ENCODE measurements at places on chromosomes 7 and 10.
A peak's percentile ranks its signal among the peaks of the same experiment; 100 is the strongest.

DNA sequence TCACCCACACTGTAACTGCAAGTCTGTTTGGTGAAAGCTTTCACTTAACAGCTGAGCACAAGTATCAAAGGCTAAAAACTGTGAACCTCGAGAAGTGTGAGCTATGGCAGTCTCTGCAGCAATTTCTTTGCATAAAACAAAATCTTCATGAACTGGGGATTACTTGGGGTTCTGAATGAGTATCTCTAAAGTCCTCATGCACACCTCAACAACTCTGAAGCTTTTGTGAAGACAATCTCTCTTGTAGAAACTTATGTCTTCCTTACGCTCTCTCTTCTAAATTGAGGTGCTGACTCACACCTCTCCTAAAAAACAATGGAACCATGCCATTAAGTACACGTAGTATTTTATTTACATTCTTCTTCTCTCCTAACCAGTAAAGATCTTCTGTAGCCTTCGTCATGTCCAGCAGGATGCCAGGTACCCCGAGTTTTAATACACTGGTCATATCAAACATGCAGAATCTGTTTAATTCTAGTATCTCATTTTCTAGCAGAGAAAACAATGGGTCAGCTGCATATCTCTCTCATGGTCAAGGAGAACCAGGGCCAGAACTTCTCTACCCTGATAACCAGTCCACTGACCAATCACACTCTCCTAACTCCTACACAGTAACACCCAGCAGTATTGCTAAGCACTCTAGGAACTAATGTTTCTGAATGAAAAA is 76.9 kb downstream of the UBE2H start:
- DNase-seq = peak; percentile 75

DNA sequence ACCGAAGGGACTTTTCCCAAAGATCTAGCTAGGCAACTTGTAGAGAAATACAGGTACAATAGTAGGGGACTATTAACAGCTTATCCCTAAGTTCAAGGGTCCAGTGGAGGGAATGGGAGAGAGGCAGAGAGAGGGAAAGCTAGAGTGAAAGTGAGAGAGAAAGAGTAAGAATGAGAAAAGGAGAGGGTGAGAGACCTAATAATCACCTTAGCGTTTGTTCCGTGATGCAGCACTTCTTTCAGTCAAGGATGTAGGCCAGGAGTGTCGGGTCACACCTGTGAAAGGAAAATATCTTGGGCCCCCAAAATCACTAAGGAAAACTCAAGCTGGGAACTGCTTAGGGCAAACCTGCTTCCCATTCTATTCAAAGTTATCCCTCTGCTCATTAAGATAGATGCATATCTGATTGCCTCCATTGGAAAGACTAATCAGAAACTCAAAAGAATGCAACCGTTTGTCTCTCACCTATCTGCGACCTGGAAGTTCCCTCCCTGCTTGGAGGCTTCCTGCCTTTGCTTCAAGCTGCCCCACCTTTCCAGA is 75.2 kb downstream of the ST8SIA6 start:
- DNase-seq = no peak

DNA sequence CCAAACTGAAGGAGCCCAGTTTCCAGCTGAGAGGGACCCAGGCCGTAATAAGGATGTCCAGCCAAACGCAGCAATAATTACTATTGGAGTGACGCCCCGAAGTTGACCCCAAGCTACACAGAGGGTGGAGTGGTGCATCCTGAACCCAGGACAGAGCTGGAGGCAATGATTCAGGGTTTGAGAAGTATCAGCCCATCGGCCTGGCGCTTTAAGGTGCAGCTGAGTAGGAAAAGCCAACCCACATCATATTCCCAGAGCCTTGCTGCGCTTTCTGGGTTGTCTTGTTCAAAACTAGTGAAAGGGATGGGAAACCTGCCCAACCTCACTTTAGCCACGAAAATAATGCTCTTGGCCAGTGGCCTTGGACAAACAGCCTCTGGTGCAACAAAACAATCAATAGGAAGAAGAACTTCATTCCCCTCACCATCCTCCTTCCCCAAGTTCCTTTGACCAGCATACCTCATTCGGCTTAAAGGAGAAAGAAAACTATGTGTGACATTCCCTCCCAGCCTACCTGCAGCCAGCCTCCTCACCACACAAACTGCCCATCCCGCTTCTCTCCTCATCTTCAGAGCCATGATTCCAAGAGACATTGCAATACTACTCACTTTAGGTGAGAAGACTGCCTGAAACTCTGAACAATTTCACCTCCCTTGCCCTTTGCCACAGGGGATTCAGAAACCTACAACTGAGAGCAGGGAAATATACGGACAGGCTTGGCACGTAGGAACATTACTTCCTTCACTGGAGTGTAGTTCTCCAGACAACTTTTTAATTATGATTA is 217.2 kb upstream of the MKLN1 start:
- DNase-seq = peak; percentile 73

DNA sequence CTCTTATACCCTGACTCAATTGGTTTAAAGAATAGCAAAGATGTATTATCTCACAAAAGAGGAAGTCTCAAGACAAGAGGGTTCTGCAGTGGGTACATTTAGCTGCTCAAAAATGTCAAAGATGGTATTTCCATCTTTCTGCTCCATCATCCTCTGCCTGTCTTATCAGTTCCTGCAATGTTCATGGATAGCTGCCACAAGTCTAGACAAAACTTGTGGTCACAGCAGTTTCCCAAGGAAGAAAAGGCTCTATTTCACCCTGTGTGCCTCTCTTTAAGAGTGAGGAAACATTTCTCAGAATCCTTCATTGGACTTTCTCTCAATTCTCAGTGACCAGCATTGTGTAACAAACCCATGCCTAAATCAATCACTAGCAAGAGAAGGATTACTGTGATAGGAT is 634.2 kb upstream of the AUTS2 start:
- peak; percentile 74 for DNase-seq
